GM04503 (cell line): ENCODE measurements at places on chromosomes 16 and 17.

- no peak for DNase-seq
Observed at GRCh38 chr17:66171172-66171571, 20.8 kb downstream of the CEP112 start.

- DNase-seq, result no peak
Observed at GRCh38 chr16:52591934-52592592, 45.1 kb upstream of the TOX3 start.

GRCh38 chr17:50904518-50905459, 38.6 kb upstream of the TOB1 start:
- no peak for DNase-seq

DNA sequence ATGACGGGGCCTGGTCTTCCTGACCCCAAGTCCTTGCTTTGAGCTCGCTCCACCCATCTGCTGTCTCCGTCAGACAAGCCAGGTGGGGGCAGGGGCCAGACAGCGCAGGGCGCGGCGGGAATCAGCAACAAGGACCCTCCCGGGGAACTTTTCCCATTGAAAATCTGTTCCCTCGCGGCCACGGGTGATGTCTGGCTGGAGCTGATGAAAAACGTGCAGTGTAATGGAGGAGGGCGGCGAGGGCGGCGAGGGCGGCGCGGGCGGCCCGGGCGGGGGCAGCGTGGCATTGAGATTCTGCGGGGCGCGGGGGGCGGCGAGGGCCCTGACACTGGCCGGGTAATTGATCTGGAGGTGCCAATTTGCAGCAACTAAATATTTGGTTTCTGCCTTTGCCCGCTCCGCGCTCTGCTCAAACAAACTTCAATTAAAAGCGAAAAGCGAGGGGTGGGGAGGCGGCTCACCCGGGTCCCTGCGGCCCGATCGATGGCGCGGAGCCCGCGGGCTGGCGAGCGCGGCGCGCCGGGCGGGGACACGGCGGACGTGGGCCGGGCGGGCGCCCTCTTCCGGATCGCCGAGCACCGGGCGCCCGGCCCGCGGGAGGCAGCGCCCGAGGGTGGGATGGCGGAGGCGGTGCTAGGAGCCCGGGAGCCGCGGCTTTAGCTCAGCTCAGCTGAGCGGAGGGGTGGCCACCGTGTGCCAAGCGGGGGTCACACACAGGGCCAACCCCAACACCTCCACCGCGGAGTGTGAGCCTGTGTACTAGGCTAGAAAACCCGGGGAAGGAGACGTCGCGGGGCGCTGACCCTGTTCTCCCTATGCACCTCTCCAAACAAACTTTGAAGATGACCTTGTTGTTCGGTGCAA, 32.4 kb downstream of the DCAKD start:
- DNase-seq, result no peak

DNA sequence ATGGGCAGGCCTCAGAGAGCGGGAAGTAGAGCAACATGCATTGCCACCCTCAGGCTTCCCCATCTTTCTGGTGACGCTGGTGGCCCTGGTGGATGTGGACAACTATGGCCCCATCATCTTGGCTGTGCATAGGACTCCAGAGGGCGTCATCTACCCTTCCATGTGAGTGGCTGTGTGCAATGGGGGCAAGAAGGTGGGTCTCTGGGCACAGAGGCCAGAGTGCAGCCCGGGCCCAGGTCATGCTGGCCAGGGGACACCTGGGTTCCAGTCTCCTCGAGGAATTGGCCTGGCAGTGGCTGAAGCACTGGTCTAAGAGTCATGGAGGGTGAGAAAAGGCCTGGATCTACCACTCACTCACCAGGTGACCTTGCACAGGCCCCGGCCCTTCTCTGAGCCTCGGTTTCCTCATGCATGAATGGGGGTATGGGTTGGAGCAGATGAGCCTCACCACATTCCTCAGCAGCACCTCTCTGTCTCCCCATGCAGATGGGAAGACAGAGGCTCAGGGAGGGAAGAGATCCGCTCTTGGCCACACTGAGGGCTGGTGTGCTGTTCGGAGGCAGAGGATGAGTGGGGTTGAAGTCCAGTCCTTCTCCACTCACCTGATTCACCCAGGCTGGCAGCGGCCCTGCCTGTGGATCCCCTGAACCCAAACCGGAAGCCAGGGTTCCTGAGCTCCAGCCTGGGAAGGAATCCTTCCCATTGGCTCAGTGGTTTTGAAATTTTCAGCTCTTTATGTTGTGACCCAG, 7.2 kb upstream of the ADGRG3 start:
- no peak for DNase-seq

GRCh38 chr17:45705123-45706009, 78.8 kb upstream of the CRHR1 start:
- no peak for DNase-seq

- DNase-seq, result no peak
Observed at GRCh38 chr16:125011-125410, 13.5 kb downstream of the NPRL3 start.

GRCh38 chr17:55903028-55903690, 152.3 kb downstream of the PCTP start:
- no peak for DNase-seq

DNA sequence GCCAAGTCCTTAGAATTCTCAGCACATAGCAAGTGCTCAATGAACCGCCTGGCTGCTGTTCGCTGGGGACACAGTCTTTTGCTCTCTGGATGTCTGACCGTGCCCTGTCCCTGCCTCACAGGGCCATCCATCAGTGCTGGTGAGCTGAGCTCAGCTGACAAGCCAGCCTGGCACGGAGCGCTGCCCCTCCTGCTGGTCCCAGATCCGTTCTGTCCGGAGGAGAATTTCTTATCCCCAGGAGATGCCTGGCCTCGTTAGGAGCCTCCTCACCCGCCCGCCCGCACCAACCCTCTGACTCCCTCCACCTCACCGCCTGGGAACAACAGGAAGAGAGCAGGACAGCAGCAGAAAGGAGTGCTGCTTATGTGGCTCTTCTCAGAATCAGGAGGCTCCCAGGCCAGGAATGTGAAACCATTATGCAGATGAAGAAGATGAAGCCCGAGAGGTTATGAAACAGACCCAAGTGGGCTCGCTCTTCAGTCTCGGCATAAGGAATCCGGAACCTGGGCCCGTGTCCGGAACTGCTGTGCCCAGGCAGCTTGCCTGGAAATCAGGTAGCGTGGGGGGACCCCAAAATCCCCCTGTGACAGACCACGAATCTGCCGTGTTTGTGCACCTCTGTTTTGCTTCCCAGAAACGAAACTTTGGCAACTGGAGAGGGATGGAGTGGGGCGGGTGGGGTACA, 28.8 kb upstream of the RMI2 start:
- no peak for DNase-seq

- DNase-seq, result no peak
Observed at GRCh38 chr17:73058022-73058421, 34.5 kb downstream of the SLC39A11 start.

DNA sequence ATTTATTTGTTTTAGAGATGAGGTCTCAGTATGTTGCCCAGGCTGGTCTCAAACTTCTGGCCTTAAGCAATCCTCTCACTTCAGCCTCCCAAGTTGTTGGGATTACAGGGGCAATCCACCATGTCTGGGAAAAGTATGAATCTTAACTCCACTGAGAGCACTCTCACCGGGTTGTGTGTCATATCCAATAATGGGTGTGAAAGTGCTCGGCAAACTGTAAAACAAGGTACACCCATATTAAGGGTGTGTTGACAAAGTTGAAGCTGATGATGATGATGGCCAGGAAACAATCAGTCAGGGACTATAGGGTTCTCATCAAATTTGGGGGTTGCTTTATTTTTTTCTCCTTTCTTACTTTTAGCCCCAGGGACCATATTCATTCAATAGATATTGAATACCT, 25.3 kb upstream of the TMC5 start:
- DNase-seq, result no peak

DNA sequence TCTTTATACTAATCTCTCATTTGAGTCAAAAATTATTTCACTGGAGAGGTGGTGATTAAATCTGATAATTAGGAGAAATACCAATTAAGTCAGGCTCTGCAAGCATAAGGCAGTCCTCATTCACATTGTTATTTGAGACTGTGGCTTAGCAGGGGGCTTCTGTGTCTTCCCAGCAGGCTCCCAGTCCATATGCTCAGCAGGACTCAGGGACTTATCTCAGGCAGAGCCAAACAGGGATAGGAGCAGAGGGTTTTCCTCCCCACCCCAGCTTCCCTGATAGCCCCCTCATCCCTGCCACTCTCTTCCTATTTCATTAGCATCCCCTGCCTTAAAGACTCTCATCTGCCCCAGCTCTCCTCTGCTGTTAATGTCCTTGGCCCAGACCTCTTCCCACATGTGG, 104.3 kb upstream of the DNAH9 start:
- no peak for DNase-seq
